GM23248 (cell line): ENCODE measurements at places on chromosomes 16 and 17. TPM values are rescaled to one million over a fixed set of nuclear protein-coding genes. Genes with fewer than 3 reads are reported as not detected.
A peak's percentile ranks its signal among the peaks of the same experiment; 100 is the strongest.

DNA sequence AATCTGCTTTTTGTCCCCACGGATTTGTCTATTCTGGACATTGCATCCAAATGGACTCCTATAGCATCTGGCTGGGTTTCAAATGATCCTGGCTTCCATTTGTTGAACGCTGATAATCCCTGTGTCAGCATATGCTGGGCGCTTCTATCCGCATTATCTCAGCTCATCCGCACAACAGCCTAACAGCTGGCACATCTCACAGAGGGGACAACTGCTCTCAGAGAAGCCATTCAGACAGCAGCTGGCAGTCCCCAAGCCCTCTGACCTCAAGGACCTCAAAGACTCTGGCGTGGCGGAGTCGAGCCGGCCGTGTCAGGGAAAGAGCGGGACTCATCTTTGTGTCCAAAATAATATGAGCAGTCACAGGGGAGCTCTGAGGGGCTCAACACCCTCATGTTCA, 82.3 kb downstream of the NT5M start:
- no peak overlapping the region for H3K4me3 ChIP-seq
- H3K27me3 ChIP-seq = peaks cover 25% of the 10 kb centered on the region
- no peak overlapping the region for H3K27ac ChIP-seq
- no peaks in the 10 kb centered on the region for H3K36me3 ChIP-seq
- DNase-seq = no peak

- H3K27me3 ChIP-seq = no peaks in the 10 kb centered on the region
- H3K4me3 ChIP-seq = no peak overlapping the region
- H3K36me3 ChIP-seq = no peaks in the 10 kb centered on the region
- peak; percentile 74 for DNase-seq
- peaks cover 51% of the 10 kb centered on the region for H3K4me1 ChIP-seq
These were observed 227.9 kb downstream of the MSI2 start for GRCh38 chr17:57484081-57484666.

DNA sequence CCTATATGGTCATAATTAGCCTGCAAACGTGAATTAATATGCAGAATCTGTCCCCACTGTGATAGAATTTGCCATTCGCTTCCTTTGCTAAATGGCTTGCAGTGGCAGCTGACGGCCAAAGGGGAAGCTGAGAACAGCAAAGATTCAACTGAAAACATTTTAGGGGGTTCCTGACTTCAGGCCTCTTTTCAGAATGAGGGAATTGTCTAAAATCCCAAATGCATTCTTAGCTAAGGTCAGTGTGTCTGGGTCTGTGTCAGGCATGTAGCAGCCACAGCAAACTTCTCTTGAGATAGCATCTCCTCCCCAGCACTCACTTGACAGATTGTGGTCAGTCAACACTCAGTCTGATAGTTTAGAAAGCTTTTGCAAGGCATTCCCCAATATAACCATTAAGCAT, 701.1 kb downstream of the WWOX start:
- no peak overlapping the region for H3K27ac ChIP-seq
- H3K4me3 ChIP-seq = no peak overlapping the region
- DNase-seq = no peak
- H3K4me1 ChIP-seq = no peaks in the 10 kb centered on the region
- no peaks in the 10 kb centered on the region for H3K36me3 ChIP-seq

SLC16A6 gene
- total RNA-seq = 0.13 and 0.32 TPM in 2 replicates

- peak overlapping the region; percentile 24 for H3K4me3 ChIP-seq
- H3K36me3 ChIP-seq = peaks cover 3% of the 10 kb centered on the region; the same call in 1 of the 2 replicates
- H3K4me1 ChIP-seq = peaks cover 24% of the 10 kb centered on the region
- DNase-seq = peak; percentile 92
- H3K27ac ChIP-seq = peak overlapping the region; percentile 86
- no peaks in the 10 kb centered on the region for H3K27me3 ChIP-seq
These were observed 32.0 kb downstream of the KDM8 start for GRCh38 chr16:27235055-27235937.

- peaks cover 11% of the 10 kb centered on the region for H3K4me1 ChIP-seq
- DNase-seq = no peak
- no peaks in the 10 kb centered on the region for H3K36me3 ChIP-seq
- H3K4me3 ChIP-seq = no peak overlapping the region
- H3K27me3 ChIP-seq = no peaks in the 10 kb centered on the region
These were observed 38.0 kb downstream of the FZD2 start for GRCh38 chr17:44595216-44595775.

ITGA3 gene
- 321 and 330 TPM in 2 replicates for total RNA-seq
